CD4-positive, alpha-beta T cell (primary cell): ENCODE measurements at places on chromosomes 3 and 15.

DNA sequence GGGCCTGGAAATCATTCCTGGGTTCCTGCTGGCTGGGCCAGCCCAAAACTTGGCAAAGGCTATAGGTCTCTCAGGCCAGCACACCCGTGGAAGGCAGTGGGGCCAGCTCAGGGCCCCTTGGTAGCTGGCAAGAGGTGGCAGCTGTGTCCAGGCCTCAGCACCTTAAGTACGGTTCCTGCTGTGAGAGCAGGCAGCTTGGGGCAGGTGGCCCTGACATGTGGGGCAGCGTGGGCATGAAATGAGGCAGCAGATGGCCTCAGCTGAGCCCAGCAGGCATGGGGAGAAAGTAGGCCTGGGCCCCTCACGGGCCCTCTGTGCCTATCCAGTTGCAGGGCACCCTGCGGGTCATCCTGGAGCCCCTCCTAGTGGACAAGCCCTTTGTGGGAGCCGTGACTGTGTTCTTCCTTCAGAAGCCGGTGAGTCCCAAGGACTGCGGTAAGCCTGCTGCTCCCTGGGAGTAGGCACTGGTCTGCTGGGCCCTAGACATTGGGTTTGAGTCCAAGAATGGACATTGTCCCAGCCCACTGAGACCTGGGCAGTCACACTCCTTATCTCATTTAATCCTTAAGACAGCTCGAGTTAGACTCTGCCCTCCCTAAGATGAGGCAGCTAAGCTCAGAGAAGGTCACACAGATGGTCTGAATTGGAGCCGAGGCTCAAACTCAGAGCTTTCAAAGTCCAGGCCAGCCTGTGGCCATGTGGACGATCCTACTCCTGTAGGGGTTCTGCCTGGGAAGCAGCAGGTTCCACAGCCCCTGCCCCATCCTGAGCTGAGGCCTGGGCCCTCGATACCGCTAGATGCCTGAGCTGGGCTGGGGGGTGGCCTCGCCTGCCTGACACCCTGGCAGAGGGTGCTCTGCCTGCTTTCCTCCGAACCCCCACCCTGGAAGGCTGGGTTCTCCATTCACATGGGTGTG, 25.5 kb downstream of the ESYT3 start:
- no peak for DNase-seq

DNA sequence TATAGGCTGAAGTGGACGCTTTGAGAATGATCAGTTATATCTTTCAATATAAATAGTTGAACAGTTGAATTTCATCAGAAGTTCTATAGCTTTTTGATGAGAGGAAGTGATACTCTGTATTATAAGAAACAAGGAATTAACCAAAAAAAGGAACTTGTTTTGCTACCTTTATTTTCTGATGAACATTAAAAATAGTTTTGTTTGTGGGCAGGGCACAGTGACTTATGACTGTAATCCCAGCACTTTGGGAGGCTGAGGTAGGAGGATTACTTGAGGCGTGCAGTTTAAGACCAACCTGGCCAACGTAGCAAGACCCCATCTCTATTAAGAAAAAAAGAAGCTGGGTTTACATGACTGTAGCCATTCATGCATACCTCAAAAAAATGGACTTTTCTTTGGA, 16.7 kb downstream of the BLOC1S6 start:
- DNase-seq = no peak

- no peak for DNase-seq
Measured at GRCh38 chr15:61444585-61444984, 215.5 kb upstream of the RORA start.

GRCh38 chr15:68195336-68196112, 9.6 kb downstream of the CALML4 start:
- no peak for DNase-seq

DNA sequence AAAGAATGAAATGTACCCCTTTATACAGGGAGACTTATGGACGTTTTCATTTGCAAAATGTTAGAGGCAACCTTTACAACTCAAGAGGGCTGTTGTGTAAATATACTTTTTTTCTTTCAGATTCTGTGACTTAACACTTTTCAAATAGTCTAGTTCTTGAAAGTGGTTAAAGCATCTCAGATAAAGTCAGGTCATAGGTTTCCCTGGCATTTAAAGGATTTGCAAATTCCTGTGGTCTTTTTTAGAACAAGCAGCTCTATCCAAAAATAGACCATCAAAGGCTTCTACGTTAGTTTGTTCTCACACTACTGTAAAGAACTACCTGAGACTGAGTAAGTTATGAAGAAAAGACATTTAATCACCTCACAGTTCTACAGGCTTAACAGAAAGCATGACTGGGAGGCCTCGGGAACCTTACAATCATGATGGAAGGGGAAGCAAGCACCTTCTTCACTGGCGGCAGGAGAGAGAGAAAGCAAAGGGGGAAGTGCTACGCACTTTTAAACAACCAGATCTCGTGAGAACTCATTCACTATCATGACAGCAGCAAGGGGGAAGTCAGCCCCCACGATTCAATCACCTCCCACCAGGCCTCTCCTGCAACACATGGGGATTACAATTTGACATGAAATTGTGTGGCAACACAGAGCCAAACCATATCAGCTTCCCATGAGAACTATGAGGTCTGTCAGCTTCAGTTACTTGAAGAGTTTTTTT, 23.3 kb upstream of the GABRR3 start:
- no peak for DNase-seq

DNA sequence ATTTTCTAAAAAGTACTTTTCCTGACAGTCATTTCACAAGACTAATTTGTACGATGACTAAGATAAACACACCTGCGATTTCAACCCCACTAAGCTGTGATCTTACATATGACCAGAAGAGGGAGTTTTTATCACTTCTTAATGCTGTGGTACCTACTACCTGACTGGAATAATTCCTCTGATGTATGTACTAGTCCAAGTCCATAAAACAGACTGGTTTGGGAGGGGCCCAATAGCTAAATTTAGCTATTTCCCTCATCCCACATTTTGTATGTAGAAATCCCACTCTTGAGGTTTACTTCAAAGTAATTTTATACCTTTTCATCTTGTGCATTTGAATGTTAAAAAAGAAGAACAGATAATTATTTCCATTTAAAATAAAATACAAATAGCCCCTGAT, 49.7 kb upstream of the SCAANT1 start:
- no peak for DNase-seq
